Pulmonary artery endothelial cell (primary cell): ENCODE measurements at places on chromosomes 6 and 20.

DNA sequence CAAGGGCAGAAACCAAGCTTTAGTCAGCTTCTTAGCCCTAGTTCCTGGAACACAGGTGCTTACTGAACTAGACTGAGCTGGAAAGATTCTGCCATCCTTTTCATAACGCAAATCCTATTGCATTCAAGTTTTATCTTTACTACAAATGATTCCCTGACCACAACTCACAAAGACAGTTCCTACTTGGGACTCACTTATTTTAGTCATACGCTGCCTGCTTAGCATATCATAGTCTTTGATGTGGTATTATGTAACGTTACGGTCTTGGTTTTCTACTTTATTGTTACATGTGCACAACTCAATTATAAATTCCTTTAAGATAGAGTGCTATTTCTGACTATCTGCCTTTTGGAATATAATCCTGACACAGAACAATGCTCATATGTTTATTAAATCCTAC lies 59.1 kb downstream of the BLOC1S5 start:
- no peak for DNase-seq

DNA sequence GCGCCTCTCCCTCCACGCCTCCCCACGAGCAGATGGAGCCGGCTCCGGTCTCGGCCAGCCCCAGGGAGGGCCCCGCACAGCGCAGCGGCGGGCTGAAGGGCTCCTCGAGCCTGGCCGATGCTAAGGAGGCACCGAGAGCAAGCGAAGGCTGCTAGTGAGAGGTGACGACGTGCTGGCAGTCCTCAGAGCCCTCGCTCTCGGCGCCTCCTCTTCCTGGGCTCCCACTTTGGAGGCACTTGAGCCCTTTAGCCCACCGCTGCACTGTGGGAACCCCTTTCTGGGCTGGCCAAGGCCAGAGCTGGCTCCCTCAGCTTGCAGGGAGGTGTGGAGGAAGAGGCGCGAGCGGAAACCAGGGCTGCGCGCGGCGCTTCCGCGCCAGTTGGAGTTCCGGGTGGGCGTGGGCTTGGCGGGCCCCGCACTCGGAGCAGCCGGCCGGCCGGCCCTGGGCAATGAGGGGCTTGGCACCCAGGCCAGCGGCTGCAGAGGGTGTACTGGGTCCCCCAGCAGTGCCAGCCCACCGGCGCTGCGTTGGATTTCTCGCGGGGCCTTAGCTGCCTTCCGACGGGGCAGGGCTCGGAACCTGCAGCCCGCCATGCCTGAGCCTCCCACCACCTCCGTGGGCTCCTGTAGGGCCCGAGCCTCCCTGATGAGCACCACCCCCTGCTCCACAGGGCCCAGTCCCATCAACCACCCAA lies 2.5 kb upstream of the TMEM14C start:
- DNase-seq, result no peak

GRCh38 chr6:149860834-149861602 lies 3.1 kb downstream of the LRP11 start:
- no peak for DNase-seq

DNA sequence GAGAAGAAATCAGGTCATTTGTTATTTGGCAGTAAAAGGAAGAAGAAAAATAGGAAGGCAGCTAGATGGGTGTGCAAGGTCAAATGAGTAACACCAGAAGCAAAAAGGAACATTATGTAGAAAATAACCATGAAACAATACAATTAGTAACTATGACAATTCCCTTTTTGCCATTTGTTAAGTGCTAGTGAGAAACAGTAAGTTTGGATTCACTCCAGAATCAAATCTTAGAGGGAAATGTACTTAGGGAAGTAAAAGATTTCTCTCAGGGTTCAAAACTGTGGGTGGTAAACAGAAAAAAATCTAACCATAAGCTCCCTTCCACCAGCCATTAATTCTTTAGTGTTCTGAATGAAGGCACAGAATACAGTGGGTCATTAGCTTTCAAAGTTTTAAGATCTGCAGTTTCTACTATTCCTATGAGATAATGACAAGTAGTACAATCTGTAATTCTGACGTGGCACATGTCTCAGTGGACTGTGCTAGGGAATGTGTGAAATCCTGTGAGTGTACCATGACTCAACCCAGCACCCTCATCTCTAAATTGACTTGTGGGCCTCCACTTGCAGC lies 17.1 kb downstream of the REPS1 start:
- DNase-seq, result peak; percentile 74

GRCh38 chr6:154933181-154933827 lies 61.8 kb upstream of the TIAM2 start:
- DNase-seq, result no peak

DNA sequence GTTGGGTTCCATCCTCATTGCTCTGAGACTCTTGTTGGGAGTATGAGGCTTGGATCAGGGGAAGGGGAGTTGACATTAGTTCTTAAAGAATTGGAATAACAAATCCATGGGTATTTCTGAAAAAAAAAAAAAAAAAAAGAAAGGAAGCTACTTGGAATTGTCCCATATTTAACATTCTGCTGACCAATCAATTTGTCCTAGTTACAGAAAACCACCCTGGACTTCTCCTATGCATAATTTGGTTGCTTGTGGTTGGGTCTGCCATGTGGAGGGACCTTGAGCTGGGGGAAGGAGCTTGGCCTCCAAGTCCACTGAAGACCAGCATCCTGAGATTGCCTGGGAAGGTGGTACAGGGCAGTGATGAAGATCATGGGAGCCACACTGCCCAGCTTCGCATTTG lies 32.6 kb downstream of the PLG start:
- DNase-seq, result no peak

DNA sequence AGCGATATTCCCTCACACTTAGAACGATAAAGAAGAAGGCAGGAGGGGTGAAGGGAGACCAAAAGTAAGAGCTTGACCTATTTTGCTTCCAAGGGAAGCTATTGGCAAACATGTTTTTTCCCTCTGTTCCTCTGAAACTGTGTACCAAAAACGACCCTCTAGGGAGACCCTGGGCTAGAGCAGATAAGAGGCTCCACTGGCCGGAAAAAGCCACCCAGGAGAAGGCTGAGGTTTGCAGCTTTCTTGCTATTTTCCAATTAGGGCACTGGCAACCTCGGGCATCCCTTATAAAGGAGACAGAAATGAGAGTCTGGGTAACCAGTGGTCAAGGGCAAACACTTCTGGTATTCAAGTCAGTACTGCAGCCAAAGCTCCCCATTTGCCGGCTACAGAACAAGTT lies 168.0 kb downstream of the KIF16B start:
- no peak for DNase-seq

DNA sequence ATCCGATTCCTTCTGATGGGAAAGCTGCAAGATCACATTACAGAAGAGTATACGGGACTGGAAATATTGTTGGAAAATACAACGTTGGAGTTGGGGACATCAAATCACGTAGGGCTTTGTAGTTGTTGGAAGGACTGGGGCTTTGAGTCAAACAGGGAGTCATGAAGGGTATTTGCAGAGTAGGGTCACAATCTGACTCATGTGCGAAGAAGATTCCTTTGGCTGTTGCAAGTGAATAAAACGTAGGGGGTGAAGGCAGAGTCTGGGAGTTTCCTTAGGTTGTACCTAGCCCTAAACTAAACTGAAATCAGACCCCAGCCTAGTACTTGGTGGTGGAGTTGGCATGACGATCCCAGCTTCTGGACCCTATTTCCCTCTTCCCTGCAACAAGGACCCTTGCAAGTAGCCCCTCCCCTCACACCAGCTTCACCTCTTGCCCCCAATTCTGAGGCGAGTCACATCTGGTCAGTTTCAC lies 32.3 kb downstream of the SNX5 start:
- no peak for DNase-seq
